Smooth muscle cell of trachea (primary cell): ENCODE measurements at places on chromosomes 2 and 18. TPM values are rescaled to one million over a fixed set of nuclear protein-coding genes. Genes with fewer than 3 reads are reported as not detected.

Gene EPAS1
- total RNA-seq = 71.1 and 274 TPM in 2 replicates

Gene CHRND
- not detected in 2 replicates for total RNA-seq

Gene CGREF1
- total RNA-seq = 3.6 and 6.1 TPM in 2 replicates

Gene SERPINB10
- total RNA-seq = not detected in 2 replicates

Gene PMAIP1
- total RNA-seq = 8.6 and 11.3 TPM in 2 replicates

Gene RAPGEF4
- 0.66 and 1.2 TPM in 2 replicates for total RNA-seq

Gene ZNF892
- total RNA-seq = 6.3 and 7.9 TPM in 2 replicates

Gene PLEKHM3
- total RNA-seq = 15.6 and 16.0 TPM in 2 replicates

Gene WDCP
- total RNA-seq = 11.2 and 12.2 TPM in 2 replicates

Gene KANSL1L
- 19.4 and 27.3 TPM in 2 replicates for total RNA-seq

Gene FTCDNL1
- total RNA-seq = 3.3 and 4.5 TPM in 2 replicates

Gene SERPINB4
- total RNA-seq = not detected in 2 replicates

Gene C2orf78
- not detected in 2 replicates for total RNA-seq

Gene CCDC142
- total RNA-seq = 25.9 and 27.6 TPM in 2 replicates

Gene PER2
- total RNA-seq = 2.8 and 5.4 TPM in 2 replicates

Gene TMEM247
- total RNA-seq = not detected in 2 replicates

Gene GRP
- total RNA-seq = not detected in 2 replicates
